ENCODE measurements at places on chromosomes 6 and 20.

DNA sequence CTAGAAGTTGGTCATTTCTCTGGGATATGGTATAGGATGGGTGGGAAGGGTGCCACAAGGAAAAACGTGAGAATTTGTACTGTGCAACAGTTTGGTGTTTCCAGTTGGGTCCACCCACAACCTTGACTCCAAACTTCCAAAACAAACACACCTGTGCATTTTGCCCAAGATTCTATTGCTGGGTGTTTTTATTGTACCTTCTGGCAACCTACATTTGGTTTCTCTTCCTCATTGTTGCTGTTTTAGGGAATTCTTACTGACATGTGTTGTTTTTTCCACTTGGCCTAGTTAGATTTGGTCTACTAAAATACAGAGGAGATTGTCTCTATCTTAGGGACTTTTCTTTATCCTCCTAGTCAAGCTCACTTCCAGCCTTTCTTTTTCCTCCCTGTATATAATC lies 16.7 kb downstream of the TULP4 start:
- no peak for DNase-seq

DNA sequence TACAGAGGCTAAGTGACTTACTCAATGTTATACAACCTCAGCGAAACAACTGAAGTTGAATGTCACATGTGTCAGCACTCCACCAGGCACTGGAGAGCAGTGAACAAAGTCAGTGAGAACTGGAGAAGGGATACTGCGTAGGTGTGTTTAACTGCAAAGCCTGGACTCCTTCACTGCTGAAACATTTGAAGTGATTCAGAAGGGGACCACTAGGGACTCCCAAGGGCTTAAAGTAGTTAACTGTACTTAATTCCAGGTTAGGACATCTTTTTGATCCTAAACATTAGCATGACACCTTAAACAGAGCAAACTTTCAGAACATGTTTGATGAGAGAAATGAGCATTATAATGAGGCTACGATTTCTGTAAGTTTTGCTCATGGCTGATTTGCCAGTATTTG lies 45.0 kb upstream of the ZBTB24 start:
- no peak for DNase-seq

DNA sequence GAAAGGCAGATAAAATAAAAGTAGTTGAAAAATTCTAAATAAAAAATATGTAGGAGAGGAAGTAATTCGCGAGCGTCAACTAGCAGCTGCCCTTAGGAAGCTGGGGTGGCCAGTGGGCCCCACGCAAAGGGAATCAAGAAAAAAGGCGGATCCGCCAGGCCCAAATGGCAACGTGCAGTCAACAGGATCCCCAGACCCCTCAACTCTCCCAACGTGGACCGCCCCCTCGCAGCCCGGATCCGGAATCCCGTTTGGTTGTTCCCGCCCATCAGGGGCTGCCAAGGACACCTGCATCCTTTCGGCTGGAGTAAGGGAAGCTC lies 296 bp downstream of the DZANK1 start:
- DNase-seq: no peak

GRCh38 chr20:32033316-32033715 lies 18.7 kb upstream of the HCK start:
- DNase-seq: no peak

DNA sequence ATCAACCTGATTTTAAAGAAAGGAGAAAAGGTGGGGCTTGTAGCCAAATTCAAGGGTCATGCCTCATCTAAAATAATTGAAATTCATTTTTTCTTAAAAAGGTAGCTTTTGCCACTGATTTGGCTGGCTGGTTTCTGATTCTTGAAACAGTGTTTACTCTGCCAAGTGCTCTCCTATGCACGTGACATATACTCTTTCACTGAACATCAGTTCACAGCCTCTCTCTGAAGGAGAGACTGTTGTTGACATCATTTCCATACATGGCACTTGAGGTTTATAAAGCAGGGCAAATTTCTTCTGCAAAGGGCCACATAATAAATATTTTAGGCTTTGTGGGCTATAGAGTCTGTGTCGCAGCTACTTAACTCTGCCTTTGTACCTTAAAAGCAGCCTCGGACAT lies 40.4 kb upstream of the DOK5 start:
- DNase-seq: no peak

DNA sequence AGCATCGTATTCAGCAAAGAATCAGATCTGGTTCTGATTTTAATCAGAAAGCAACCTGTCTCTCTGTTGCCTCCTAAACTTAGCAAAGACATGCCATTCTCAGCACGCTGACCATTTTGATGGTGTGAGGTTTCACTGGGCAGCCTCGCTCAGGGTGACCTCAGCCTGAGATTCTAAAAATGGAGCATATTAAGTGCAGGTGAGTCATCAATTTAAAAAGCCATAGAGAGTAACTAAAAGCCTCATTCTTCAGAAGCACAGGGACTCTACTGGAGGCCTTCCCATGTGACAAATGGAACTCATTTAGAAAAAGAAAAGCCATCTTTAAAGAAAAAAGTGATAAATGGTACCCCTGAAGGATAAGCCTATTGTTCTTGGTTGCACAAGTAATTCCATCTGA lies 91.3 kb downstream of the FILIP1 start:
- DNase-seq: no peak

DNA sequence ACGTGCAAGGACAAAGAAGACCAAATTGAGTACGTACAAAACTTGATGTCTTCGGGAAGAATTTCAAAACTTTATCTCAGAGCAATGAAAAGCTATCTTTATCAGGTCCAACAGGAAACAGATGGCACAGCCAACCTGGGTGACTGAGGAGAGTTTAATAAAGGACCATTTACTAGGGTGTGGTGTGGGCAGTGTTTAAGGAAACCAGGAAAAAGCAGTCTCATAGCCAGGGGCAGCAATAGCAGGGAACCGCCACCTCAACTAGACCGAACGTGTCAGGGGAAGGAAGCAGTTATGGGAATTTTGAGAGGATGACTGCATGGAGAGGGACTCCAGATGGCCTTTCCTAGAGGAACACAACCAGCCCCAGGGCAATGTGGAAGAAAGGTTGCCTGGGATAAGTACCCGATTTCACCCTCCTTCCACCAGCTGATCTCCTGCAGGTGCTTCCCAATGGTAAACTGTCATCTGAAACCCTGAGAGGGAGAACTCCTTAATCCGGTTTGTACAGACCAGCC lies 15.2 kb upstream of the TAAR5 start:
- DNase-seq: no peak

DNA sequence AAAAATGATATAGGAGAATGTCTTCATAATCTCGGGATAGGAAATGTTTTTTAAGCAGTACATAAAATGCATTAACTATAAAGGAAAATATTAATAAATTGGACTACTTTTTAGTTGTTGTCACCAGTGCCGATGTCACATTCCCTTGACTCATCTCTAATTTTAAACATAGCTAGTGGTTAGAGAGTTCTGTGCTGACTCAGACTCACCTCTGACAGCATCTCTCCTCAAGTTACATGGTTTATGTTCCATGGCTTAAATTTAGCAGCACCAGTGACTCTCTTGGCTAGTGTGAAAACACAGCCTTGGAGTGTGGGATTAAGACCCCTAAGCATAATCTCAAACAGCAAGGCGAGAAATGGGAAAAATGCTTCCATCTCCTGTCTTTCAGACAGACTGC lies 311.8 kb upstream of the MMS22L start:
- DNase-seq: no peak

DNA sequence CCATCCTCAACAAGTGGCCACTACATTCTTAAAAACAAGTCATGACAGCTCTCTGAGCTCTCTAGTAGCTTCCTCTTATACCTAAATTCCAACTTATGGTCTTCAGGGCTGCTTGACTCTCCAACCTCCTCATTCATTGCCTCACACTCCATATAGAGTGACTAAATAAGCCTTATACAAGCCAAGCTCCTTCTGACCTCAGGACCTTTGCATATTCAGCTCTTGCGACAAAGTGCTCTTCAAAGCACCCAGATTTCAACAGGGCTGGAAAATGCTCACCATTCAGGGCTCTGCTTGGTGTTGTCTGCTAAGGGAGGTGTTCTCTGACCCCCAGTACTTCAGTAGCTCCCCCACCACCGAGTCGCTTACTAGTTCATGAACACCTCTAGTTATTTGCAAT lies 3.7 kb downstream of the TREML2 start:
- DNase-seq: no peak

DNA sequence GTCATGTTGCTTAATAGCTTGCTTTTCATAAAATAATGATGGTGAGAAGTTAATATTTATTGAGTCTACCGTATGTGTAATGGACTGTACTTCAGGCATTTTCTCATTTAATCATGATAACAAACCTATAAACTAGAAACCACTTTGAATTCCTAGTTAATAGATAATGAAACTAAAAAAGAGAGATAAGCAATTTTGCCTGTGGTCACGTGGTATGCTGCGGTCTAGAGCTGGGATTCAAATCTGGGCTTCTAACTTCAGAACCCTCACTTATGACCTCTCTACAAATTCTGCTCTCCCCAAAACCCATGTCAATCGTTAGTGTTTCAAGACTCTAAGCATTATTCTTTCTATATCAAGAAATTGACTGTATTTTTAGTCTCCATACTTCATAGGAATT lies 700.7 kb downstream of the PRKN start:
- no peak for DNase-seq

DNA sequence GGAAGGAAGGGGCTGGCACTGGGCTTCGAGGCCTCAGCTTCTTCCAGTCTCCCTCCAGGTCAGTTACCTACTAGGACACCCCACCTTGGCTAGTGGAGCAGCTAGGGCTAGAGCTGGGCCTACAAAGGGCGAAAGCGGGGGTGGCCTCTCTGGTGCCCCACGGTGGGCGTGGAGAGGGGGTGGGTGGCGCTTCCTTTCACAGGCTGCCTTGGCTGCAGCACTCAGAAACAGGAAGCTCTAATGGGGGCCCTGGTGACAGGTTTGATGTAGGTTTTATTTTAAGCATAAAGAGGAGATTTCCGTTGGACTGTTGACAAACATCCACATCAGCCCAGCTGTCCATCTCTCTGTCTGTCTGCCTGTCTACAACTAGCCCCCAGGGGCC lies 13.4 kb downstream of the FAM110A start:
- peak; percentile 67 for DNase-seq

GRCh38 chr20:38114353-38114791 lies 50.7 kb downstream of the TGM2 start:
- DNase-seq: no peak

DNA sequence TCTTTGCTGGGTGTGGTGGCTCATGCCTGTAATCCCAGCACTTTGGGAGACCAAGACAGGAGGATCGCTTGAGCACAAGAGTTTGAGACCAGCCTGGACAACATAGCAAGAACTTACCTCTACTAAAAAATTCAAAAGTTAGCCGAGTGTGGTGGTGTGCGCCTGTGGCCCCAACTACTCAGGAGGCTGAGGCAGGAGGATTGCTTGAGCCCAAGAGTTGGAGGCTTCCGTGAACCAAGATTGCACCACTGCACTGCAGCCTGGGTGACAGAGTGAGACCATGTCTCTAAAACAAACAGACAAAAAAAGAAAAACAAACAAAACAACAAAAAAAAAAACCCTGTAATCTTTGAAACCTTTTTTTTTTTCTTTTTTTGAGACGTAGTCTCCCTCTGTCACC lies 67.5 kb downstream of the CAP2 start:
- DNase-seq: no peak

DNA sequence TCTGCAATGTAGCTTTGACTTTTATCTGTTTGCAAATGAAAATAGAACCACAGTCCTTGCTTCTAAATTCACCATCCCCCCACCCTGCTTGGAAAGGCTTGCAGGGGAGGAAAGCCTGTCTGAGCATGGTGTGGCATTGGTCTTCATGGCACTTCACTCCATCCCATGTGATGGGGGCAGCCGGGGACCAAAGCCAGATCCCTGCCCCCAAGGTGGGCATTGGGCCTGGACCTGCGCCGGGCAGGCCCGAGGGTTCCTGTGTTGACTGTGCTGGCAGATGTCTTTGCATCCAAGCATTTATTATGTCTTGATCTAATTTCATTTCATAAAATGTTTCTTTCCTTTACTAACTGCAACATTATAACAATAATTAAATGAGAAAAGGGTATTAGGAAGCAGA lies 120.0 kb downstream of the SYNDIG1 start:
- no peak for DNase-seq

DNA sequence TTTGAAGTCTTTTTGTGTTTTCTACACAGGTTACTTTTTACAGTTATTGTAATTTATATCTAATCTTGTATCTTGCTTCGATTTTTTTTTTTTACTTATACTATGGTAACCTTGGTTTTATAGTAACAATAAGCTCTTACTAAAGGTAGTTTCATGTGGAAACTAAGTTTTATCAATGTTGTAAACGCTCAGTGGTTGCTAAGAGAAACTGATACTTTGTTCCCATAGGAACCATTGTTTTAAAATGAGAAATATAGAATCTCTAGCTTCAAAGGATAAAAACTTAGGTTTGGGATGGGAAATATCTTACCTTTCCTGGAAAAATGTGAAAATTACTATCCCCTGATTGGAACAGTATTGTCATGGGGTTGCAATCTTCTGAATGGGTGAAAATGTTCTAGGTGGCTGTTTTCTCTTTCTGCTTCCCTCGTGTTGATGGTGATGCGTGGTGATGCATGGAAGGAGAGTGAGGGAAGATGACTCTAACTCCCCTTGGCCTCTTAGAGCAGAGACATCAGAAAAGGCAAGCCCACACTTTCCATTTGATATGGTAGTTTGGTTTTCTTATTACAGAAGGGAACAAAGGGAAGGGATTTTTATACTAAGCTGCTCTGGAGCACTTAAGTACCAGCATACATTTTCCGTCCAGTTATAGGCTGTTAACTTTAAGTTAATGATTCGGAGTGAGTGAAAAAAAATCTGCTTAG lies 23.5 kb upstream of the BACH2 start:
- DNase-seq: peak; percentile 18

- DNase-seq: no peak
Measured at GRCh38 chr20:15673206-15673605, 900.0 kb downstream of the KIF16B start.

GRCh38 chr6:11196511-11197174 lies 35.8 kb downstream of the NEDD9 start:
- no peak for DNase-seq

DNA sequence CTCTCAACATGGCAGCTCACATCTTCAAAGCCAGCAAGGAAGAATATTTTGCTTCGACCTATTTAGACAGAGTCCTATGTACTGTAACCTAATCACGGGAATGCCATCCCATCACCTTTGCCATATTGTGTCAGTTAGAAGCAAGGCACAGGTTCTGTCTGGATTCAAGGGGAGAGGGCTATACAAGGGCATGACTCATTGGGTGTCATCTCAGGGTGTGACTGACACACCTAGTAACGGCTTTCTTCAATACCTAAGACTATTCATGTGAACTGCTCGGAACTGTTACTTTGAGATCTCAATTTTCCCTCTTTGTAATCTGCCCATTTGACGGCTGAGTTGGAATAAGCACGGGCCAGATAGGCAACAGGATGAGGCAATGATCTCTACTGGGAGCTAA lies 135.6 kb upstream of the HDGFL1 start:
- DNase-seq: no peak

DNA sequence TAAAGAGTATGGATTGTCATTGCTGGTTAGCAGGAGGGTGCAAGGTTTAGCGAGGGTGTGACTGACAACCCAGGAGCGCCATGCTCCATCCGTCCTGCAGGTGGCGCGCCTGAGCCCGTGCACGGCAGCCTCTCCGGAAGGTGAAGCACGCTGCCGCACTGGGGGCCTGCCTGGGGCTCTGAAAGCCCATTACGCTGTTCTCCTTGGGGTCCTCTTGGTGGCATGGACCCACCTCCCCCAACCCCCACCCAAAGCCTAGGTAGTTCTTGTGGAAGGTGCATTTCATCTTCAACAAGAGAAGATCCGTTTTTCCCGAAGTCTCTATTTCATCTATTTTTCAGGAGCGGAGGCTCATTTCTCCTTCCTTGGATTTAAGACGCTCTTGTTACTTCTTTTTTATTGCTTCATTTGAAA lies 197.4 kb upstream of the KCNG1 start:
- peak; percentile 65 for DNase-seq

Data from activated CD4-positive, alpha-beta T cell treated with anti-CD3 and anti-CD28 coated beads, Interleukin-10, Interleukin-2, amounts not matched to agents 100 ng/mL and 50 ng/mL, durations not matched to agents 16 hours and 8 hours (primary cell).